ENCODE measurements at places on chromosomes 16 and 17.
A peak's percentile ranks its signal among the peaks of the same experiment; 100 is the strongest.

GRCh38 chr16:47029724-47030123 lies 56.2 kb upstream of the DNAJA2 start:
- DNase-seq, result no peak

GRCh38 chr17:13492737-13493122 lies 109.0 kb downstream of the HS3ST3A1 start:
- no peak for DNase-seq

GRCh38 chr17:74995847-74996246 lies 8.4 kb downstream of the CDR2L start:
- DNase-seq, result no peak

- no peak for DNase-seq
Measured at GRCh38 chr17:77304051-77304745, 163.4 kb downstream of the SEC14L1 start.

DNA sequence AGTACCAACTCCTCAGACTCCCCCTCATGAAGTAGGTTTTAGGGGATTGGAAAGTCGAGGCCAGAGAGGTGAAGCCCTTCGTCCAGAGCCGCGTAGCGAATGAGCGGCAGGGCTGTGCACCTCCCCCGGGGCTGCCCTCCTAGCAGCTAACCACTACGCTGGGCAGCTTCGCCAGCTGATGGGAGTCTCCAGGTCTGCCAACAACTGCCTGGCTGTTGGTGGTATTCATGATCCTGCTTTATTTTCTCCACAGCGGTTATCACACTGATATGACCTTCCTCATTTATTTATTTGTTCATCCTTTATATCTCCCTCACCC lies 773 bp upstream of the NETO2 start:
- no peak for DNase-seq

- DNase-seq, result no peak
Measured at GRCh38 chr17:73342541-73343167, 30.9 kb upstream of the CDC42EP4 start.

DNA sequence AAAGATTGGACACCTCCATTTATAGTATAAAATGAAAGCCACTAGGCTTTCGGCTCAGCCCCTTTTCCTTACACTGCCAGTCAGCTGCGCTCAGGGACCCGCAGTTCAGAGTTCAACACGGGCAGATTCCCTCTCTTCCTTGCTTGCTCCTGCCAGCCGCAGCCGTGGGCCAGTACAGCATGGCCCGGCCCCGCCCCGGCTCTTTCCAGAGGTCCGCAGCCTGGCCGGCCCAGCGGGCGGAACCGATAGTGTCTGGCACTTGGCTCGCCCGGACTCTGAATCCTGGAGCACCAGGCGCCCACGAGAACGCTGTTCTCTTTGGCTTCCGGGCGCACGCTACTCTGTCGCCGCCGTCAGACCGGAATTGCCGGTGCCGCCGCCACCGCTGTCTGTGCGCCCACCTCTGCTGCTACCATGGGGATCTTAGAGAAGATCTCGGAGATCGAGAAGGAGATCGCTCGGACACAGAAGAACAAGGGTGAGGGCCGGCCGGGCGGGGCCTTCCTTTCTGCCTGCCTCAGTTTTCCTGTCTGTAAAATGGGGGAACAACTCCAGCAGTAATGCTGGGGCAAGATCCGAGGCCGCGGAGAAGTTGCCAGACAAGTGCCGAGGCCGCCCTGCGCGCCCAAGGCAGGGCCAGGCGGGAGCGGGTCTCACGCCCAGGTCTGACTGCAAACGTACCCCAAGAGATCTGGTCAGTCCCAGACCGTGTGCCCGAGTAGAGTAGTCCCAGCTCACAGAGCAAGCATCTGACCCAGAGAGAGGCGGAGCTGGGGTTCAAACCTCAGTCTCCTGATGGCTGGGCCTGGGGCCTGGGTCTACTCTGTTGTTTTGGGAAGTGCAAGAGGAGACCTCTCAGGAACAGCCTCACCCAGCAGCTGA lies at the start of gene DRG2:
Gene DRG2, plus strand, starts transcription at position 339 of the 882 bp plus-strand sequence. Its CDS starts 76 bp downstream, at position 415.
- peak; percentile 83 for DNase-seq

DNA sequence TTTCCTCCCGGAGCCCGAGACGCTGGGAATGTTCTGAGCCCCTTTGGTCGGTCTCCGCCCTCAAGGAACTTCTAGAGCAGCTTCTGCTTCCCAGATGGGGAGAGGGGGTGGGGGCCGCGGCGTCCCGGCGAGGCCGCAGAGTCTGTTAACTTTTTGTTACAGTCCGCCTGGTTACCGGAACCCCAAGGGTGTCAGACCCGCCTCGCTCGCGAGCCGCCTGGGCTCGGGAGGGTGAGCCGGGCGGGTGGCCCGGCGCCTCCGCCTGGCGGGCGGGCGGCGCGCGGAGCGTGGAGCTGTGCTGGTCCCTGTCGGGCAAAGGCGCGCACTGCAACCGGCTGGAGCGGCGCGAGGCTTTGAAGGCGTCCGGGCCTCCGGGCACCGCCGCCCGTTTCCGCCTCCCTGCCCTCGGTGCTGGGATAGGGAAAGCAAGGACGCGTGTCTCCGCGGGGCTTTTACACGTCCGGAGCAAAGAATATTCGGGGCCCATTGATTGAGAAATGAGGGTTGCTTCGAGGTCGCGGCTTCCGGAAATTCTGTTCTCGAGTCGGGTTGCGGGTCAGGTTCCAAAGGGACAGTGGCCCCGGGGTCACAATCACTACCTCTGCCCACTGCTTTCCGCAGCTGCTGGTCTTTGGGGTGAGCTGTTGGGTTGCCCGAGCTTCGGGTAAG lies 1.7 kb downstream of the HS3ST3B1 start:
- DNase-seq, result peak; percentile 73

DNA sequence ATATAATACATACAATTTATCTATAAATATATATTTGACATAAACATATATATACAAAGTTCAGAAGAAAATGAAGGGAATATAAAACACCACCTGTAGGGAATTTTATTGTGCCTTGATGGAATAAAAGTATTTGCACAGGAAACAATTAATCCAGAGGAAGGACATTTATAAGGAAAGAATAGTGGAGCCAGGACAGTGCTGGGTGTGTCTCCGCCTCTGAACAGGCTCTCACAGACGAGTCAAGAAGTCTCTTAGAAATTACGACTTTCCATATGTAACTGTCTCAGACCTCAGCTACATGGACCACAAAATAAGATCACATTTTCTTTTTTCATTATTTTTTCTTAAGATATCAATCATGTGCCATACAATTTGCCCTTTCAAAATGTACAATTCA lies 93.9 kb downstream of the TMEM114 start:
- no peak for DNase-seq

DNA sequence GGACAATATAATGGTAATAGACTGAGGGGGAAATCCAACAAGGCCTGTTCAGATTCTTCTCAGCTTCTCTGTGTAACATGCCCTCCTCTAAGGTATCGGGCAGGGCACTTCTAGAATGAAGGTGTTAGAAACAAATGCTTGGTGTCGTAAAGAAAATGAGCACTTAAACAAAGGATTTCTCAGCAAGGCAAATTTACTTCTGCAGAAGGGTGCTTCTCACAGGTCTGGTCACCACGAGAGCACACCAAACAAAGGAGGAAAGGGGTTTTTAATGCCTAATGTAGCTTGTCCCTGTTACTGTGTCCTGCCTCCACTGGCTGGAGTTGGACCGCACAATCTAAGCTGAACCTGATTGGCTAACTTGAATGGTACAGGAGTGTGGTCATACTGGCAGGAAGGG lies 642.6 kb upstream of the CDH8 start:
- no peak for DNase-seq

DNA sequence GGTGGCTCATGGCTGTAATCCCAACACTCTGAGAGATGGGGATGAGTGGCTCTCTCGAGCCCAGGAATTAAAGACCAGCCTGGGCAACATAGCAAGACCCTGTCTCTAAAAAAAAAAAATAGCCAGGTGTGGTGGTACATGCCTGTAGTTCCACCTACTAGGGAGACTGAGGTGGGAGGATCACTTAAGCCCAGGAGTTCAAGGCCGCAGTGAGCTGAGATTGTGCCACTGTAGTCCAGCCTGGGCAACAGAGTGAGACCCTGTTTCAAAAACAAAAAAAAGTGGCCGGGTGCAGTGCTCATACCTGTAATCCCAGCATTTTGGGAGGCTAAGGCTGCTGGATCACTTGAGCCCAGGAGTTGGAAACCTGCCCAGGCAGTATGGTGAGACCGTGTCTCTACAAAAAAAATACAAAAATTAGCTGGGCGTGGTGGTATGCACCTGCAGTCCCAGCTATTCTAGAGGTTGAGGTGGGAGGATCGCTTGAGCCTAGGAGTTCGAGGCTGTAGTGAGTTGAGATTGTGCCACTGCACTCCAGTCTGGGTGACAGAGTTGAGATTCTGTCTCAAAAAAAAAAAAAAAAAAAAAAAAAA lies 3.0 kb downstream of the C16orf54 start:
- no peak for DNase-seq
